CD4-positive, alpha-beta T cell treated with Interleukin-1 beta for 1 hour (primary cell): ENCODE measurements at places on chromosomes 3 and 15.

GRCh38 chr15:36161771-36162212, 417.6 kb upstream of the CDIN1 start:
- no peak for DNase-seq

DNA sequence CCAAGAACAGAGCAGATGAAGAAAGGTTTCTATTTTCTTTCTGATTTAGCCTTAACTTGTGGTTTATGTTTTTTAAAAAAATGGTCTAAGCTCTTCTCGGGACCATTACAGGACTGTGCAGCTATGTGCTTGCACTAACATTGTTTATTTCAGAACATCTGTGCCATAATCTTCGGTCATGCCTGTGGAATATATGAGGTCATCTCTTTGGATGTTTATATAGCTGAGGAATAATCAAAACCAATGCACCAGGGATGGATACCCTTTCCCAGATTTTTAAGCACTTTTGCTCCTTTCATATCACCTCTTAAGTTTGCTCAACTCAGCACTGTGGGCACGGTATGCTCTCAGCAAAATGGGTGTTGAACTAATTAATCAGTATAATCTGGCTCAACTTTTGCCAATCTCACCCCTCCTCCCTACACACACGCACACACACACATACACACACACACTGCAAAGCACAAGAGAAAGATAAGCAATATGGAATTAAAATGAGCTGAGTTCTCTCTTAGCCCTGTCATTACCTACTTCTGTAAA, 268.5 kb upstream of the TMC3 start:
- no peak for DNase-seq

DNA sequence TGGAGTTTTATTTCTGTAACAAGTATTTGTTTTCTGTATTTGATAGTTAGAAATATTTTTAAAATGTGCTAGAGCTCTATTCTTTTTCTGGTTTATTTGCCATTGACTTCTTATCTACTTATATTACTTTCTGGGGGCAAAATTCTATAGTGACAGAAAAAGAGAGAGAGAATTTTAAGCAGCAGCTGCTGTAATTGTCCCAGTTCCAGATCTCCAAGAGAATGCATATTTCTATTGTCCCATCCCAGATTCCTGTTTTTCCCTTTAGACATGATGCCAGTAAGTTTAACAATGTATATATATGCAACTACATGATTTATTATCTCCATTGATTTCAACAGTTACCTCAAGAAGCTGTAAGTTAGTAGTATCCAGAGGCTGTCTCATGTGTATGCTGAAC, 541.7 kb upstream of the ZNF385D start:
- no peak for DNase-seq

DNA sequence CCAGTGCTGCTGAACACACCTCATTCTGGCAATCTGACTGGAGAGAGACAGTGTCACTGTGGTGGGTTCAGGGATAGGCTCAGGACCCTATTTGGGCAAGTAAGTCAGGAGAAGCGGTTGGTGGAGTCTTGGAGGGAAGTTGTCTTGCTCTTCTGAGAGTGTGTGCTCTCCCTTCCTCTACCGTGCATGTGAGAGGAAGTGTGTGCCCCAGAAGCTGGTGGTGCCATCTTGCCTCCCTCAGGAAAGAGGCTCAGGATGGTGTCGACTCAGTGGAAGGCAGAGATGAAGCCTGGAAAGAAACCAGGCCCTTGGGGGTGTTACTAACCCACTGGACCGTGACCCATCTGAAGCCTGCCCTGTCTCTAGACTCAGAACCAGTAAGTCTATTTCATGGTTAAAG, 6.8 kb upstream of the RARRES1 start:
- DNase-seq, result no peak

- DNase-seq, result no peak
These were observed 331.0 kb downstream of the CGGBP1 start for GRCh38 chr3:87727783-87728182.

DNA sequence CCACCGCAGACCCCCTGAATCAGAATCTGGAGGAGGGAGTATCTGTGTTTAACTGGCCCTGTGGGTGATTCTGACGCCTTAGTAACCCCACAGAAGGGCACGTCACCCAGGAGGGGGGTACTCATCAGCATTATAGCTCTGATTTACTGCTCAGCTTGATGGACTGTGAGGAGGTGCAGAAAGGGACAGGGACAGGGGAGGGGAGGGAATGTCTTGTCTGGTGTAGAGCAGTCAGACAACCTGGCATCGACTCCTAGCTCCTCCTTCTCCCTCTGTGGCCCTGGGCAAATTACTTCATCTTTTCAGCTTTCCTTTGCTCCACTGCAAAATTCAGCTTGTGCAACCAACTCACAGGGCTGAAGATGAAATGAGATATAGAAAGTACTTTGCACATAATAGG, 42.3 kb upstream of the GLCE start:
- DNase-seq, result no peak

DNA sequence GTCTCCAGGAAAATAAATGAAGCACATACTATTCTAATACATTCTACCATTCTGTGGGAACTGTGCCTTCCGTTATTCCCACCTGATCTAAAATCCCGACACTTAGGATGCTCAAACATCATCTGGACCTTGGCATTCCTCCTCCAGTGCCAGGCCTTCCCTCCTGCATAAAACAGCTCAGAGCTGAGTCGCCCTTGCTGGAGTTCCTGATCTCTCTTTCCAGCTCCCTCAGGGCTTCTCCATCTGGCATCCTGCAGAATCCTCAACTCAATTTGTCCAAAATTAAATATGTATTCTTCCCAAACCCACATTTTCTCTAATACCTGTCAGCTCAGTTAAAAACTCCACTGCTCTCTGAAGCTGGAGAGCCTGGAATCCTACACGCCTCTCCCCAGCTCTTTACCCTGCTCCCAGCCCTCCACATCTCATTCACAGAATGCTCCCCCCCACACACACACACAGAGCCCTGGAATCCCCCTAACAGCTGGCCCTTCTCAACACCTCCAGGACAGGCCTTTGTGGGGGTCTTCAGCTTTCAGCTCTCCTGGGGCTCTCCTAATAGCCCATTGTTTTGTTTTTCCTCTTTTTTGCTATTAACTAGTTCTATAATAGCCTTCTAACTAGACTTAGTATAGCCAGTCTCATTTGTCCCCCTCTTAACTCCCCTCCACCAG, 78.5 kb downstream of the HMG20A start:
- DNase-seq, result no peak

GRCh38 chr3:171397089-171397488, 63.1 kb downstream of the TNIK start:
- no peak for DNase-seq

GRCh38 chr3:57864853-57865252, 108.7 kb downstream of the SLMAP start:
- DNase-seq, result no peak

DNA sequence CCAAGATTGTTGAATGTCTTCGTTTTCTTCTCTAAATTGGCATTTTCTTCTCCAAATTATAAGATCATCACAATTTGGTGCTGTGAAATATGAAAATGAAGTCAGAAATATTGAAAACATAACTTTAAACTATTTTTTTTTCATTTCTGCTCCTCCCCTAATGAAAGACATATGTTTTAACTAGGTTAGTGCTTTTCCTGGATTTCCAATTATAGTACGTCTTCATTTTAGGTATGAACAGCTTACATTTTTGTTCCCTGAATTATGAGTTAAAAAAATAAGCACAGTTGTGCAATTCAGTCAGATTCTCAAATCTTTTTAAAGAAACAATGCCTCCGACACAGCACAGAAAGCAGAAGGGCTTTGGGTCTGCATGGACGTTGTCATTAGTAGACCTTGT, 83.5 kb upstream of the CFAP20DC start:
- DNase-seq, result no peak

DNA sequence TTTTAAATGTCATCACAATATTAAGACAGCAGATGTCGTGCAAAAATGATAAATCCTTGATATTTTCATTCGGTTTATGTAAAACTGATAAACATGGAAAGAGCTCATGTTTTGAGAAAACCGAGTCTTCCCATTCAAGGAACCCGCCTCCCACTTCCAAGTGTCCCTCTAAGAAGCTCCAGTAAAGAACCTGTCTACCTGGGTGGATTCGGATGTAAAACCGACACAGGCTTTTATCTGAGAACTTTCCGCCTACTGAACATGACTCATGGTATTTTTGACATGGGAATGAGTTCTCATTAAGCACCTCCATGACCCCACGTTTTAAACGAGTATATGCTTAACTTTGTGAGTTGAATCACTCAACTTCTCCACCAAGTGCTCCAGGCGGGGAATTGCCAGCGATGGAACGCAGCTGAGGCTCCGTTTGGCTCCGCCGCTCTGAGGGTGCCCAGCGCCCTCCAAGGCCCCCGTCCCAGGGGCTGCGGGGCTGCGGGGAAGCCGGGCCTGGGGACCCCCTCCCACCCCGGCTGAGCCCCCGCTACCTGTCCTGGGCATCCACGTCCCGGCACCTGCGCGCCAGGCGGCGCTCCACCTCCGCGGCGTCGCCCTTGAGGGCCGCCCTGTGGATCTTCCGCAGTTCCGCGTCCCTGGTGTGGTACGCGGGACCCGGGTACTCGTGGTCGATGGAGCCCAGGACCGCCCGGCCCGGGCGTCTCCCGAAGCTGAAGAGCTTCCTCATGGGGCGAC, 119.9 kb downstream of the LMLN start:
- DNase-seq, result peak; percentile 21

DNA sequence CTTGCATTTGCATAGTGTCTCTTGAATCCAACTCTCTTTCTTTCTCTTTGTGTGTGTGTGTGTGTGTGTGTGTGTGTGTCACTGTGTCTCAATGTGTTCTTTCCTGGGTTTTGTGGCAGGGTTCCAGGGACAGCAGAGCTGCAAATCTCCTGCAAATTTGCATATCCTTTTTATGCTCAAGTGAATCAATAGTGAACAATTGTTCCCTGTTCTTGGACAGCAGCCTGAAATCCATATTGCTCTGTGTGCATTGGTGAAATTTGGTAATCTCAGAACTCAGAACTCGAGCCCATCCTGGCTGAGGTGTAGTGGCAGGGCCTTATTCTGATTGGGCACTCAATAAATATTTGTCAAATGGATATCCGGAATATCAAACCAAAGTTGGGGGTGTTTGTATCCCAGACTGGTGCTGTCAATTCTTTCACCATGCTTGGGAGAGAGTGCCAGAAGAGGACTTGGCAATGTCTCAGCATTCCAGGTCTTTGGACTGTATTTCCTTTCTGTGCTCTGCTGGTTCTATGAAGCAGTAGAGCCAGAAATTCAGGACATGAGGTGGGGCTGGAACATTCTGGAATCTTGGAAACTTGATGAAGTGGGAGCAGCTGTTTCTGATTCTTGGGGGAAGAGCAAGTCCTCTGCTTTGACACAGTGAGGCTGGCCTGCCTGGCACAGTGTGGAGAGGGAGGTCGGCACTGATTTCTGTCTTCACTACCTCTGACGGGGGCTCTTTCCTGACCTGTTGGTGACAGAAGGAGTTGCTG, 380.6 kb upstream of the C2CD4B start:
- DNase-seq, result no peak

- no peak for DNase-seq
These were observed 51.2 kb downstream of the KAT2B start for GRCh38 chr3:20091331-20092047.

DNA sequence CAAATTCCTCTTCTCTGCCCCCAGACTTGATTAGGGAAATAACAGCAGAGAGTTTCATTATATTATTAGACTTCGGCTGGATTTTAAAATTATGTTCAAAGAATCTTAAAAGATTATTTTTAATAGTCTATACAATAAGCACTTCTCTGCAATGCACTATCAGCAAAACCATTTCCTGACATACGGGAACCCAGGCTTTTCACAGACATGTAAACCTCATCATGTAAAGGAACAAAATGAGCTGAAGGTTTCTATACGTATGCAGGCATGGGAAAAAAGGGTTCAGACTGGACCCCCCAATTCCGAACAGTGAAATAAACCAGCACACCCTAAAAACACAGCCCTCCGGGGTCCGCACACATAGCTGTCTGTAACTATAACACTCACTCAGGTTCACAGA, 77.5 kb upstream of the LMOD3 start:
- no peak for DNase-seq

GRCh38 chr3:50430950-50431435, 71.7 kb upstream of the TMEM115 start:
- no peak for DNase-seq

DNA sequence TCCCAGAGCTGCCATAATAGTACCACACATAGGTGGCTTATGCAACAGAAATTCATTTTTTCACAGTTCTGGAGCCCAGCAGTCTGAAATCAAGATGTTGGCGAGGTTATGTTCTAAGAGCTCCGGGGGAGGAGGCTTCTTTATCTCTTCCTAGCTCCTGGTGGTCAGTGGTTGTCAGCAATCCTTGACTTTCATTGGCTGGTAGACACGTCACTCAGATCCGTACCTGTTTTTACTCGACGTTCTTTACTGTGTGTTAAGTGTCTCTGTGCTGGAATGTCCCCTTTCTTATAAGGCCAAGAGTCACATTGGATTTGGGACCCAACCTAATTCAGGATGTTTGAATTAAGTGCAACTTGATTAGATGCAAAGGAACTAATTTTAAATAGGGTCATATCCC, 218.5 kb upstream of the CNTN3 start:
- DNase-seq, result no peak

DNA sequence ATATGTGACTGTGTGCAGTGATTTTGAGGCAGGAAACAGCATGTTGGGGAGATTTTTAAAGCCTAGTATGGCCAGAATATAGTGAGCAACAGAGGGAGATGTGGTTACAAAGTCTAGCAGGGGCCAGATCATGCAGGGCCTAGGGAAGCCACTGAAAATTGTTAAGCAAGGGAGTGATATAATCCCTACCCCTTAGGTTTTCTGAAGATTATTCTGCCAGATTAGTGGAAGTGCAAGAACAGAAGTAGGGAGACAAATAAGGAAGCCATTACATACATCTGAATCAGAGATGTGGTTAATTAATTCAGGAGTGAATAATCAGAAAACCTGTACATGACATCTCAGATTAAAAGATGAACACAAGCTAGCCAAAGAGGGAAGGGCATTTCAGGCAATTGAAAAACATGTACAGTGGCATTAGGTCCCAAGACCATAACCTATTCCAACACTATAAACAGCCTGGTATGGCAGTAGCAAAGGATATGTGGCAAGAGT, 54.8 kb downstream of the MSL2 start:
- no peak for DNase-seq

DNA sequence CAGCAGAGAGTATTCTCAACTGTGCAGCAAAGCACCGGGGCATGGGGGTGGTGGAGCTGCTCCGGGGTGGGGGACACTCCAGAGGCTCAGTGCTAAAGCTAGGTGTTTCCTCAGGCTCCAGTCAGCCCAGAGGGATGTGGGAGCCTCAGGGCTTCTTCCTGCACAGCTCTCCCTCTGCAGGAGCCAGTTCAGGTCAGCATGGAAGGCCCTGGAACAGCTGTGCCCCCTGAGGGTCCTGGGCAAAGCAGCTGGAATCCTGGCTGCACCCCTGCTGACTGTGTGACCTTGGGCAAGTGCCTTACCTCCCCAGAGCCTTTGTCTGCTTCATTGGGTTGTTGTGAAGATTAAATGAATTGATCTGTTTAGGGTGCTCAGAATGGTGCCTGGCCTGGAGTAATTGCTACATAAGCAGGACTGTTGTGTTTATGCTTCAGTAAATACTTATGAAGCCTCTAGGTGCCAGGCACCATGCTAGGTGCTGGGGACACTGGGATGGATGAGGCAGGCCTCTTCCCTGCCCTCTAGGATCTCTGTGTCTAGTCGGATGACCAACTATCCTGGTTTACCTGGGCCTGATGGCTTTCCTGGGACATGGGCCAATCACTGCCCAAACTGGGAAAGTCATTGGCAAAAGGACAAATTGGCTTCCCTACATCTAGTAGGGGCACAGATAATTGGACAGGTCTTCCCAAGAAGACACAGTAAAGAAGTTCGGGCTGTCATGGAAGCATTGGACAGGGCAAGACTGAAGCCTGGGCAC, 64.2 kb upstream of the LCTL start:
- no peak for DNase-seq

- peak; percentile 47 for DNase-seq
These were observed 284.9 kb downstream of the UACA start for GRCh38 chr15:70478251-70478990.

- no peak for DNase-seq
These were observed 641 bp downstream of the TRAT1 start for GRCh38 chr3:108823227-108823626.
